ENCODE measurements at places on chromosomes 6 and 20.

- DNase-seq = no peak
Observed at GRCh38 chr20:63555661-63556381, 1.9 kb downstream of the FNDC11 start.

GRCh38 chr20:53578492-53579222 is 15.0 kb downstream of the ZNF217 start:
- peak; percentile 70 for DNase-seq

DNA sequence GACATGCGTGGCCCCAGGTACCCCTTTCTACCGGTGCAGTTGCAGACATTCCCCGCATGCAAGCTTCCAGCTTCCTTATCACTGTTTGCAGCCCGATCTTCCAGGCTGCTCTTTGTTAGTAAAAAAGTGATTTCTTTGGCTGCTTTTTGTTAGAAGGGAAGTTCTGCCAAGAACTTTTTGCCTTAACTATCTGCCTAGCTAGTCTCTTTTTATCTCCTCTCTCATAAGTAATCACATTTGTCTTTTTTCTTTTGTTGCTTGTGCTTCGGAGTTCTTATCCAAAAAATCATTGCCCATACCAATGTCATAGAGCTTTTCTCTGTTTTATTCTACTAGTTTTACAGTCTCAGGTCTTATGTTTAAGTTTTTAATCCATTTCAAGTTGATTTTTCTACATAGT is 20.3 kb downstream of the FAM162B start:
- DNase-seq = no peak

DNA sequence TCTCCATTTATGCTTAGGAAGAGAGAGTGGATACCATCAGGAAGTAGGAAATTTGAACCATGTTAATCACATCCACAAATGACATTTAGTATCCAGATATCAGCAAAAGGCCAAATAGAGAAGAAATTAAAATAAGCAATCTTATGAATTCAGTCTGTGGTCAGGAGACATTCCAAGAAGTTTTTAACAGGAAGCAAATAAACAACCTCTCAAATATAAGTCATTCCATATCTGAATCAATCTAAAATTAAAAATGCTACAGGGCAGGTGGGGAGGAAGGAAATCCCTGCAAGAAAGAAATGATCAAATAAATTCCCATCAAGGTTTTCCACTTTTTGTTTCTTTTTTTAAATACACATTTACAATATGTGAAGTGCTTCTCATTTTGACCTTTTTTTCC is 520.6 kb downstream of the LMBRD1 start:
- DNase-seq = no peak

GRCh38 chr6:55979526-55979925 is 104.1 kb upstream of the BMP5 start:
- DNase-seq = no peak

DNA sequence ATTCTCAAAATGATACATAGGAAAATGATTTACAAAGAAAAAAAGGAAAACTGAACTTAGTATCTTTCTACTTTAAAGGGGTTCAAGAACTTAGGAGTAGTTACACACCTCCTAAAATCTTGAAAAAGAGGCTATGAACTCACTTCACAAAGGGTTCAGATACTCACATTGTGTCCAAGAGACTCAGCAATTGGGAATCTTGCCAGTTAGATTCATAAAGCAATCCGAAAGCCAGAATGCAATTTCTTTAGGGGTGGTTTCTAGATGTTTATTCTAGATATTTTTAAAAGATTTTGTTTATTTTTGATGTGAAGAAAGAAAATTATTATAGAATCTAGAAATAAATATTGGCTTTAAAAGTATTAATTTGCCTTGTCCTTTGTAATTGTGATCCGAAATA is 1.7 kb upstream of the MYB start:
- no peak for DNase-seq

- no peak for DNase-seq
Observed at GRCh38 chr20:13286607-13287006, 65.5 kb downstream of the ISM1 start.

DNA sequence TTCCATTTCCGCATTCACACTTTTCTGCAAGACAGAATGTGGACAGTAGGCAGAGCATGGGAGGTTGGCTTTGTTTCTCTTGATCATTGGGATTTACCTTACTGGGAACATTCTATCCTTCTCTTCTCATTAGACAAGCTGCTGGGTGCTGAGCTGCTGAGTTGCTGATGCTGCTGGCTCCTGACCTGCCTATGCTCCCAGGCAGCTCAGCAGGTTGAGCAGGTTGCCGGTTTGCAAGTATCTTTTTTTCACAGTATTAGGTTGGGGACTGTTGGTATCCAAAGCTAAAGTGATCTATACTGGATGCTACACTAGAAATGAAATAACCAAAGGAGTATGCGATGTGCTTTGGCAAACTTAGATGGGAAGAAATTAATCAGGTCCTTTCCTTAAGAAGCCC is 23.7 kb upstream of the ADGRF4 start:
- no peak for DNase-seq

DNA sequence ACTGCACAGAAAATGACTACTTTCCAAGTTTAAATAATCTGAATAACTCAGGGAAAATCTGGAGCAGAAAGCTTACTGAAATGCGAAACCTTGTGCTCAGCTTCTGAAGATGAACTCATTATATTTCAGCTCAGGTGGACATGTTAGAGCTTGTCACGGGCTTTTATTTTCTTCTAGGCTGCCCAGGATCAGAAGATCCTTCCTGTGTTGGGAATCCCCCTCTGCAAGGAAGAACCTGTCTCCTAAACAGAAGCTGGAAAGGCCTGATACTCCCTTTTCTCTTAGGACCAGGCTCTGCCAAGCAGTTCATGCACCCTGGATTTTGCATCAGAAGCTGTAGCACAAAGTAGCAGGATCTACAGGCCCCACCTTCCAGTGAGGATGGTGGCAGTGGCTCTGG is 5.1 kb upstream of the SLC2A12 start:
- DNase-seq = no peak

- peak; percentile 76 for DNase-seq
Observed at GRCh38 chr20:63032861-63033793, 26.4 kb upstream of the BHLHE23 start.

DNA sequence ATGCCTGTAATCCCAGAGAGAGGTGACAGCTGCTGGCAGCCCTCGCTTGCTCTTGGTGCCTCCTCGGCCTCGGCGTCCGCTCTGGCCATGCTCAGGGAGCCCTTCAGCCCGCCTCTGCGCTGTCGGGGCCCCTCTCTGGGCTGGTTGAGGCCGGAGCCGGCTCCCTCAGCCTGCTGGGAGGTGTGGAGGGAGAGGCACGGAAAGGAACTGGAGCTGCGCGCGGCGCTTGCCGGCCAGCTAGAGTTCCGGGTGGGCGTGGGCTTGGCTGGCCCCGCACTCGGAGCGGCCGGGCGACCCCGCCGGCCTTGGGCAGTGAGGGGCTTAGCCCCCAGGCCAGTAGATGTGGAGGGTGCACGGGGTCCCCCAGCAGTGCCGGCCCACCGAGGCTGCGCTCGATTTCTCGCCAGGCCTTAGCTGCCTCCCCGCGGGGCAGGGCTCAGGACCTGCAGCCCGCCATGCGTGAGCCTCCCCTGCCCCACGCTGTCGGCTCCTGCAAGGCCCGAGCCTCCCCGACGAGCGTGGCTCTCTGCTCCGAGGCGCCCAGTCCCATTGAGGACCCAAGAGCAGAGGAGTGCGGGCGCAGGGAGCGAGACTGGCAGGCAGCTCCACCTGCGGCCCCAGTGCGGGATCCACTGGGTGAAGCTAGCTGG is 34.6 kb downstream of the C6orf52 start:
- DNase-seq = no peak

DNA sequence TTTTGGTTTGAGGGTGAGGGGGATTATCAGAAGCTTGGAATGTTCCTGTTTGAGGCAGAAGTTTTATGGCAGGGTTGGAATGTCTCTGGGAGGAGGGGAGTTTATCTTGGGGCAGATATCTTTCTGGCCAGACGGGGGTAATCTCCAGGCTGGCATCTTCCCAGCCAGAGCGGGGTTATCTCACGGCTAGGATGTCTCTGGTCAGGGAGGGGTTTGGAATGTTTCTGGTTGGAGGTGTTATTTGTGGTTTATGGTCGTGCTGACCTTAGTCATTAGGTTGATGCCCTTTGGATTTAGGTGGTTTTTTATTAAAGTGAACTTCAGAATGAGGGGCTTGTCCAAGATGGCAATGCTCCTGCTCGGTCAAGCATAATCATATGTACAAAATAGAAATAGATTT is 14.8 kb downstream of the PGK2 start:
- DNase-seq = no peak

DNA sequence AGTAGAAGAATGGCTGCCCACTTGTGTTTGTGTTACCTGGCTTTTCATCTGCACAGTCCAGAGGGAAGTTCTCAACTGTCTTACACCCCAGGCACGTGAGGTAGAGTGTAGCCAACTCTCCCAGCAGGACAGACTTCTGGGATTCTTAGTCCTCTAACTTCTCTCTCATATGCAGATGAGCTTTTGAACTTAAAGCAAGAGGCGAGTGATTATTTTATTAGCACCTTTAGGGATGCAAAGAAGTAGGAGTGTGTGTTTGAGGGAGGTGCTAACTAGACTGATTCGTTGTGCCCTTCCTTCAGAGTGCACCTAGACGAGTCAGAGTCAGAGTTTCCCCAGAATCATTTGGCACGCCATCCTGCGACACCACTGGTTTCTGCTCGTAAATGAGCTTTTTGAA is 10.8 kb downstream of the CDYL start:
- DNase-seq = no peak

DNA sequence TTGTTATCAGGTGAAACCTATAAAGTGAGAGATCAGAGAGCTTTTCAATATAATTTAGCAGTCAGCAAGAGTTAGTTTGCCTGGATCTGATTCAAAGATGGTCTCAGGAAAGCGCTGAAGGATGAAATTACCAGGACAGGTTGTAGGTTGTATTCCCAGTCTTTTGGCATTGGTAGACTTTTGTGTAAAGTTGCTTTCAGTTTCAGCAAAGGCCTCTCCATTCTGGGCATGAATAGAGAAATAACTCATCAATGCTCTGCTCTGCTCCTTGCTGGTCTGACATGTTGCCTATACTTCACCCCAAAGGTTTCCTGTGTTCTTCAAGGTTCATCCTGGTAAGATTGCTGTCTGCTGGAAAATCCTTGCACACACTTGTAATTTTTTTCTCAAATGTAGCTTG is 714.8 kb downstream of the EPM2A start:
- DNase-seq = no peak

GRCh38 chr20:13169086-13169485 is 52.0 kb upstream of the ISM1 start:
- DNase-seq = no peak

GRCh38 chr6:10511477-10511876 is 9.7 kb upstream of the GCNT2 start:
- no peak for DNase-seq

DNA sequence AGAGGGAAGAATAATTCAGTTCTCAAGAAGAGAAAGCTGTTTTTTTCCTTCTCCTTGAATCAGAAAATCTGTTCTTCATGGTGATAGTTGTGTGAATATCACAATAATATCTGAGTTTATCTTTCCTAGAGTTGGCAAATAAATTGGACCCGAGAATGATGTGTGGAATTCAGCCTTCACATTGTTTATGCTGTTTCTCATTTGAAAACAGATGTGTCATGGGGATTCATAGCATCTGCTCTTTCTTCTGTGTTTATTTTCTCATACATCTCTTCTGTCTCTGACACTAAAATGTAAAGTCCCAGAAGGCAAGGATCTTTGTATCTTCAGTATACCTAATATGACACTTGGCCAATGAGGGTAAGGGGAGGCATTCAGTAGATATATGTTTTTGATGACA is 103.6 kb upstream of the SGK1 start:
- DNase-seq = no peak

- no peak for DNase-seq
Observed at GRCh38 chr6:106518748-106519147, 110.5 kb downstream of the RTN4IP1 start.

DNA sequence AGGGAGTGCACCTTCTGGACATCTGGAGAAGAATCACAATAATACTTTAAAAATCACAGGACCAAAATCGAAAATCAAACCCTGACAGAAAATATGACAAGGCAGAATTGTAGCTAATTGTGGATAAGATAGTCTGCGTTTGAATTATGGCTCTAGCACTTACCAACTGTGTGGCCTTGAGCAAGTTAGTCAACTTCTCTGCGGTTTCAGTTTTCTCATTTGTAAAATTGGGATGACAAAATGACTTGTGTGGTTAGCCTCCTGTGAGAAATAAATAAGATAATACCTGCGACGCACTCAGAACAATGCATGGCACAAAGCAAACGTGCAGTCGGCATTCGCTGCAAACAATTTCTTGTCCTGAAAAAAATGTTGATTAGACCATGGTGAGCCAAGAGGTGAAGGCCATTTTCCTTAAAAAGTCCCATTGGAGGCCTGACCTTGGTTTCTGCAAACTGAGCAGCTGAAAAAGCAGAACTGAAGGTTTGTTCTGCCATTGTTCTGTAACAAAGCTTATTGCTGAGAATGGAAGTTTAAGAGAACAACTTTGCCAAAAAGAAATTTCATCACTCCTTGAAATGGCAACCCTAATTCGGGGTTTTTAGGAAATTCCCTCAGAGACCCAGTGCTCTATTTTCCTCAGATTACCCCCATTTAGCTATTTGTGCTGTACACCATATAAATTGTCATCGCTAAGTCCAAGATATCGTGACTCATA is 266.3 kb downstream of the ERMARD start:
- no peak for DNase-seq

- DNase-seq = no peak
Observed at GRCh38 chr6:119157506-119157815, 79.0 kb upstream of the FAM184A start.

DNA sequence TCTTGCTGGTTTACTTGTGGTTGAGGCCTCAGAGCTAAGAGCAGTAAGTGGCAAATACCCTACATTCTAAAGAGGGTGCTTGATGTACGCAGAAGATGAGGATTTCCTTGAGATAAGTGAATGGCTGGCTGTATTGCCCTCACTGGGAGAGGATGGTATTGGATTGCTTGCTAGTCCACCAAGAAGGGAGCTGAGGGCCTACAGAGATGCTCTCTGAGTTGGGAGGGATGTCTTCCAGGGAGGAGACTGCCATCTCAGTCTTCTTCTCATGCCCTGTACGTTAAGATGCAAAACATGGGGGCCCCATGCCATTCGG is 669.1 kb downstream of the UTRN start:
- no peak for DNase-seq

- peak; percentile 16 for DNase-seq
Observed at GRCh38 chr6:77463308-77463860, at the start of gene HTR1B. Gene HTR1B (minus strand): TSS chr6:77463491. CDS start chr6:77463403, 88 bp downstream.

GRCh38 chr20:24991897-24992486 is 559 bp downstream of the APMAP start:
- DNase-seq = no peak

DNA sequence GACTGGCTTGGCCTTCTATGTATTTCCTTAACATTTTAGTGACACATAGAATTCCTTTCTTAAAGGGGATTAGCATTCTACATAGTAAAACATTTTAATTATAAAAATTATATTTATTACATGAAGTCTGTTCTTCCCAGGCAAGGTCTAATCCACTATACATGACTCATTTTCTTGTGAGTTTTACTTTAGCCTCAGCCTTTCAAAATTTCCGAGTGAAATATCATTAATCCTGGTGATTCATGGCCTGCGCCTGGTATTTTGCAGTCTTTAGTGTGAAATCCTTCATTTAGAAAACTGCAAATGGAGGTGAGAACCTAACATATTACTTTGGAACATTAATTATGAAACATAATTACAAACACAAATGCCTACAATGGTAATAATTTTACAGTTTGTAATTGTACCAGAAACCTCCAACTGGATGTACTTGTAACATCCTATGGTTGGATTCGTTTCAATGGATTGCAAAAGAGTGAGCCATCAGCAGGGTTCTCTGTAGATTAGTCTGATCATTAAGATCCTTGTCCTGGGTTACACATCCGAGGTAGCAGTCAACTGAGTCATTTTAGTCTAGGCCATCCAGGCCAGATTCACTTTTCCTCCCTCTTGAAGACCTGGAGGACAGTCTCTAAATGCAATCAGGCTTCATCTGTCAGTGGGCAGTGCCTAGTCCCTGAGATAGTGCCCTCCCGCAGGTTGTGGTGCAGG is 272.0 kb downstream of the PACRG start:
- DNase-seq = no peak
